ENCODE measurements at places on chromosomes 11 and 22. TPM values are rescaled to one million over a fixed set of nuclear protein-coding genes. Genes with fewer than 3 reads are reported as not detected.

Gene UPB1
- 0.10 TPM for total RNA-seq

Gene APOBEC3G
- 4.8 TPM for total RNA-seq

Gene BTG4
- not detected for total RNA-seq

Gene SMCO4
- total RNA-seq, result 14.1 TPM

Gene PRODH
- total RNA-seq, result 1.4 TPM

Gene LRRC32
- 0.15 TPM for total RNA-seq

Gene RAB36
- 4.1 TPM for total RNA-seq

Gene DKK3
- total RNA-seq, result 116 TPM

Gene CFAP300
- 6.4 TPM for total RNA-seq

Gene TNNT3
- total RNA-seq, result 0.41 TPM

Gene ARFIP2
- total RNA-seq, result 116 TPM

GRCh38 chr11:124738713-124739478, 846 bp upstream of the NRGN start:
- no peak for DNase-seq

DNA sequence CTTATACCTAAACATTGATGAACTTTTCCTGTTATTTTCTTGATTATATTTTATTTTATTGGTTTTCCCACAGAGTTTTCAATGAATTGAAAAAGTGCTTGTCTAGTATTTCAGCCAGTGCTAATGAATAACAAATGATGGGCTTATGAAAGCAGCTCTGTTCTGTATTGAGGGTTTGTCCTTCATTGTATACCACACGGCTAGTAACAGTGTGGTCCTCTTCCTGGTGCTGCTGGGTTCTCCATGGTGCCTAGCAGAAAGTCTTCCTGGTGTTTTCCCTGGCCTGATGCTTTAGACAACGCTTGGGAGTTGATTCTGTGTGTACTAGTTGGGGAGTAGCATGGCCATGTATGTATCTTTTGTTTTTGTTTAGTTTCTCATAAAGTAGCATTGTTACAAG, 89.1 kb downstream of the MTMR3 start:
- no peak for DNase-seq

GRCh38 chr11:109522116-109522755, 100.2 kb downstream of the C11orf87 start:
- no peak for DNase-seq

DNA sequence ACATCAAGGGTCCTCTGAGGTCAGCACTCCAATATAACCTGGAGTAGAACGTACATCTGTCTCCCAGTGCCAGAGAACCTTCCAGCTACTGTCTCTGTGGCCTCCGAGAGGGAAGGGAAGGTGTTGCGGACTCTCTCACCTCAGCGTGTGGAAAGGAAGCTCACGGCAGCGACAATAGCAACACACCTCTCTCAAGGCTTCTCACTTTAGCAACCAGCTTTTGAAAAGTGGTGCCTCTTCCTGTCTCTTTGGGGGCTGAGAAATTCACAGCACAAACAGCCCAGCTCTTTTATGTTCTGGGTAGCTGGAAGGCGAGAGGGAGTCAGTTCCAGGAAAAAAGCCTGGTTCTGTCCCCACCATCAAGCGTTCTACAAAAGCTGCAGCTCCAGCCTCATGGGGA, 156.9 kb upstream of the TBCEL start:
- DNase-seq, result no peak

GRCh38 chr11:19753451-19754106, 40.9 kb downstream of the NAV2 start:
- no peak for DNase-seq

- DNase-seq, result no peak
Measured at GRCh38 chr22:27857443-27857842, 55.9 kb upstream of the MN1 start.

GRCh38 chr11:47328449-47329390, 23.8 kb downstream of the MYBPC3 start:
- no peak for DNase-seq

DNA sequence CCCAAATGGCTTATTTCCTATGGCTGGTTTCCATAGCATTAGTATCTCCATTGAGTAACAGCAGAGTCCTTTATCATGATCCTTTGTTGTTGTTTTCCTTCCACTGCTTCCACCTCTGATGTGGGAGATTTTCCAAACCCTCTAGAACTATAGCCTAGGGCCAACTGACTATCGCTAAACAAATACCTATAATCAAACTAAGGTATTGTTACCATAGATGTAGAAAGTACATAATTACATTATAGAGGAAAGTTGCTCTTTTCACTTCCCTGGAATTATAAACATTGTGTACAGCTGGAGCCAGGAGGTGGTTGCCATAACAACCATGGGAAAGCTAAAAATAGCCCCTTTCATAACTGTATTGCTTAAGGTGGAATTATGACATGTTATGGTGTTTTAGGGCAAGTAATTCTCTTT, 47.0 kb upstream of the ALKBH3 start:
- no peak for DNase-seq

- peak; percentile 89 for DNase-seq
Measured at GRCh38 chr11:67345920-67346819, 7.2 kb downstream of the POLD4 start.

- DNase-seq, result no peak
Measured at GRCh38 chr11:130448416-130449309, at the start of gene ADAMTS15. Gene ADAMTS15 (plus strand): TSS chr11:130448645. CDS start chr11:130448974, 329 bp downstream.

DNA sequence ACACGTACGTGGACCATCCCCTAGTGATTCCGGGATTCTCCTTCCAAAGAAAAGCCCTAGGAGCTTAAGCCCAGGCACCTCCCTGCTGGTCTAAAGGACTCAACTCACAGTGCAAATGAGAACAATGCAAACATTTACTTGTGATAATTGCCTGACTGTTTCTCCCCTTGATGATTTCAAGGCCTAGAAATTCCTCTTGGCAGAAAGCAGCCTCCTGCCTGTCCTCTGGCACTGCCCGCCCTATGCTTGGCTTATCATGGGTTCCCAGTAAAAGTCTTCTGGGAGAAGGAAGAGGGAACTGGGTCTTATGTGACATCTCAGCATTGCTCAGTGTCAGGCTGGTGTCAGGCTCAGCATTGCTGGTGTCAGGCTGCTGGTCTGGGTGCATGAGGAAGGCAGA, 351.8 kb downstream of the SHANK2 start:
- DNase-seq, result no peak

- no peak for DNase-seq
Measured at GRCh38 chr22:42834177-42834949, 22.7 kb downstream of the ARFGAP3 start.

- no peak for DNase-seq
Measured at GRCh38 chr11:81744336-81745116, 989.1 kb downstream of the FAM181B start.

DNA sequence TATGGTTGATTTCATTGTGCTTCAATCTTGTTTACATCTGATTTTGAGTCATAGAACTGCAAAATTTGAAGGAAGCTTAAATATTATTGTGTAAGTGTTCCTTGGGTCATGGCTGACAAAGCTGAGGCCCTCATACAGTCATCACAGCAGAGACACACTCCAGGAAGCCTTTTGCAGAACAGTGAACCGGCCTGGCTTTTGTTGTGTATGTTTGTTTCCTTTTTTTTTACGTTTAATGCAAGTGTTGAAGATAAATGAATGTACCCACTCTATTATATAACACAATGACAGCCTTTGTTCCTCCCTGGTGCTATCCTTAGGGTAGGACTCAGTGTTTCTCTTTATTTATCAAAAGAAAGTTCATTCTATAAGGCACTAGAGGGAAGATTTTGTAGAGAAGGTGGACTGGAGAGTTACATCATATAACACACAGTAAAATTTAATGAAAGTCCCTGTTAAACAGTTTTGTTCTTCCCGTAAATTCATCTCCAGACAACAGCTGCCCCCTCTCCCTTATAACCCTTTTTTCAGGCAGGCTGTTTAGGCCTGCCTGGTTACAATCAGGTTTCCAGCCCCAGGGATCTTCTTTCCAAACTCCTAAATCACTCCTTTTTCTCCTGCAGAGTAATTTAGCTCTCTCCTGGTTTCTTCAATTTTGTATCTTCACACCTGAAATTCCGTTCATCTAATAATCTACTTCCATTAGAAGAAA, 34.3 kb upstream of the CSTF3 start:
- DNase-seq, result no peak

- DNase-seq, result no peak
Measured at GRCh38 chr22:21754523-21754922, 18.9 kb upstream of the YPEL1 start.

DNA sequence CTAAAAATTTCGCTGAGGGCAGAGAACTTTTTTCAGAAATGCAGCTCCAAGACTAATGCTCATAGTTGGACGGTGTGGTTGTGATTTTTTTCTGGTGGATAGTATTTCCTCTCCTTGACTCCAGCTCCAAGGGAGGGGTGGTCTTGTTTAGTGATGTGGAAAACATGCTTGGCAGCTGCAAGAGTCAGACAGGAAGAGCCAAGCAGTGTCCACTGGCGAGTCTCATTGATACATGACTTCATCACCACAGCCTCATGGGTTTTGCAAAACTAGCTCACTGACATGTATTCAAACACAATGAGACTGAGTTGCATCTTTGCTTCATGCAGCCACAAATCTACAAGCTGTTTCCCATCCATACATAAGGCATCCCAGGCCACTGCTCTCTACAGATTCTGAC, 7.3 kb upstream of the KCNJ1 start:
- no peak for DNase-seq

DNA sequence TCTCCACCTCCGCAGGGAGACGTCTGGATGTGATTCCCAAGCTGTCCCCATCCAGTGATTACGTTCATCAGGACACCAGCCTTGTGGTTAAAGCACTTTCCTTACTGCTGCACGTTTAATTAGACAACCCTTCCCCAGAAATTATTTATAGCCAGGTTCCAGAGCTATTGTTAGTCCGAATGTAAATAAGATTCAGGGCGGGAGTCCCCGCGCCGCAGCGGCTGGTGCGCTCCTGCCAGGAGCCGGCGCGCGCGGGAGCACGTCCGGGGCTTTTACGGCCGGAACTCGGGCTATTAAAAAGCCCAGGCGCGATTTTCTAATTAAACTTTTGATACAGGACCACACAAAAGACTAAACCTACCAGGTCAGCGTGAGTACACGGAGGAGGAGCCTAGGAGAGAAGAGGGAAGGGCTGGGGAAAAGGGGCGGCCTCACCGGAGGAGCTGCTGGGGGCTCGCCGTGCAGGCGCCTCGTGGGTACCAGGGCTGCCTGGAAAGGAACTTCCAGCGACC, 538.3 kb downstream of the OPCML start:
- no peak for DNase-seq

GRCh38 chr22:26570115-26570514, 19.8 kb downstream of the TPST2 start:
- no peak for DNase-seq

DNA sequence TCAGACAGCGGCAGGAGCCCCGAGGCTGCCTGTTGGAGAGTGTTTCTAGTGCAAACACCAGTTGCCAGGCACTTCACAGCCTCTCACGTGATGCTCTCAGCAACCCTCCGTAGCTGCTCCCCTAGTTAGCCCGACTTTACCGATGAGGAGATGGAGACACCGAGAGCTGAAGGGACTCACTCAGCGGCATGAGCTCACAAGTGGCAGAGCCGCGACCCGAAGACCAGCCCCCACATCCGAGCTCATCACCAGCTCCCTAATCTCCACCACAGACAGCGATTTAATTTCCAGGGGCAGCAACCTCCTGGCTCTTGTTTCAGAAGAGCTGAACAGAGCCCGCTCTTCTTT, 28.7 kb upstream of the RTL6 start:
- no peak for DNase-seq

DNA sequence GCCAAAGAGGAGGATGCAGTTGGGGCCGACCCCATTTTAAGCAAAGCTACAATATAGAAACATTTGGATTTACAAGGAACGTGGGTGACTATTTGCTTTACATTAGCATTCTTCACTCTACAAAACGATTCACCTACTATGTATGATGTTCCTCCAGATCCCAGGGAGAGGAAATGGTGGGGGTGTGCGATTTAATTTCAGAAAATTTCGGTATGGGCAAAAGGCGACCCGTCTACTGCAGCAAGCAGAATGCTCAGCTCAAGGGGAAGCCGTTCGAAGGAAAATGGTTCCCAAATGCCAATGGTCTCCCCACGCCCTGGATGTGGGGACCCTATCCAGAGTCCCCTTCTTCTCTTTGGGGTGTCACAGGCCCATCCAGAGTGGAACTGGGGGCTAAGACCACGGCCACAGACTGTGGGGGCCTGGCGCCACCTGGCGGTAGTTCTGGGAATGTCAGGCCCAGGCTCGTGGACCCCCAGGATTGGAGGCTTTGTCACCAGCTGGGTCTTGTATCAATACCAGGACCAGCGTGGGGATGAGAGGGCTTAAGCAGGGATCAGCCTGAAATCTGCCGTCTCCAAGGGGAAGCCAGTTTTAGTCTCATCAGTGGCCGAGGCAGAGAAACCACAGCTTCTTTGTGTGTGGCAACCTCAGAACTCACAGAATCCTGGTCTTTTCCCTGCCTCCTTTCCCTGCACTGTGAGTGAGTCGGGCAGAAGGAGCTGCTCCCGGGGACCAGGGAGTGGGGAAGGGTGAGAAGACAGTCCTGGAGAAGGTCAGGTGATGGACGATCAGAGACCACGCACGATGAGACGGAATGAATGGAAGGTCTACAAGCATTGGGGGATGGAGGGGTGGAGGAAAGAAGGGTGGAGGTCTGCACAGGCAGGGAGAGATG, 8.4 kb downstream of the LRRC10B start:
- peak; percentile 24 for DNase-seq

GRCh38 chr22:27919942-27920755, 1.1 kb upstream of the PITPNB start:
- no peak for DNase-seq

- no peak for DNase-seq
Measured at GRCh38 chr11:116707161-116707629, 65.6 kb downstream of the BUD13 start.

Data from Panc1 (cell line).